Uterus (tissue), 4 donors: ENCODE measurements at places on chromosomes 2 and 18. TPM values are rescaled to one million over a fixed set of nuclear protein-coding genes. Genes with fewer than 3 reads are reported as not detected.
A peak's percentile ranks its signal among the peaks of the same experiment; 100 is the strongest.

Gene ZSWIM2
- not detected for total RNA-seq

DNA sequence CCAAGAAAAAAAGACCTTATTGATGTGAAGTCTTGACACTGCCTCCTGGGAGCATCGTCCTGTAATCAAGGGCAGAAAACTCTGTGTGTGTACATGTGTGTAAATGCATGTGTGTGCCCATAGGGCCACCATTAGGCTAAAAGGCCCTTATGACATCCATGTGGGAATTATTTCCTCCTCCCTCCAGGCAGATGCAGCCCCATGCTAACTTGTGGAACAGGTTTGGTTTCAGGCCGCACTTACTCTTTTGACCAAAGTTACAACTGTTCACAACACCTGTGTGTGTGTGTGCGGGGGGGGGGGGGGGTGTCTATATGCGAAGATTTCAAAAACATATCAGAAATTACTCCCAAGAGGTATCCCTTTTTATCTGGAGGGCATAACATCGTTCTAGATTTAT is 87.4 kb upstream of the SLC14A2 start:
- DNase-seq = no peak

DNA sequence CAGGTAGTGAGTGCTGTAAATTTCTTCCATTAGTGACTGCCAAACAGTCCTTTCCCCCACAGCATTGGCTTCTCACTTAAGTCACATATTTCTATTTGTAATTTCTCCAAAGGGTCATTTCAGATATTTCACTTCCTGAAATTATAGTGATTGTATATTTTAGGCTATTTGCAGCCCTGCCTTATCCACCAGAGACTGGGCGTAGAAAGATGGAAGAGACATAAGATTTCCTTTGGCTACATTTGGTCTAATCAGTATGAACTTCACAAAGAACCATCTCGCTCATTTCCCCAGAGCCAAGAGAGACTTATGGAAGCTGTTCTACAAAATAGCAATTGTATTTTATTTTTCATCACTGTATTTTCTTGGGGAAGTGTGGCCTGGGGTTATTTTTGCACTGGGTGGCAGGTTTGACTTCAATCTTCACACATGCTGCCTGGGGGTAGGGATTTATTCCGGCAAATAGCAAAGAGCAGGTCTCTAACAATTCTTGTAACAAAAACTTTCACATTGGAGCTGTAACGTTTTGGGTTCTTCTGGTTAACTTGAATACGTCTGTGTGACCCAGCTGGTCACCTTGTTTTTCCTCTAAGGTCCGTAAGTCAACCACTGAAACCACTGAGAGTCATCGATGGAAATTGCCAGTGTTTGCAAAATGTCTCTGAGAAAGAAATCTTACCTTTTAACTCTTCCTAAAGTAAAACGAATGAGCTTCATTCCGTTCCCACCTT is 170.6 kb upstream of the SERPINE2 start:
- DNase-seq = no peak

GRCh38 chr2:171095014-171095582 is 65.6 kb downstream of the TLK1 start:
- no peak for DNase-seq

Gene NYAP2
- not detected for total RNA-seq

Gene SDC1
- 30.1 TPM for total RNA-seq

- no peak for DNase-seq
Observed at GRCh38 chr2:197994751-197995150, 190.4 kb downstream of the PLCL1 start.

Gene CAPN14
- total RNA-seq = under 0.01 TPM

- DNase-seq = no peak
Observed at GRCh38 chr2:195055996-195056395, 601.0 kb upstream of the SLC39A10 start.

Gene CERKL
- 1.5 TPM for total RNA-seq

DNA sequence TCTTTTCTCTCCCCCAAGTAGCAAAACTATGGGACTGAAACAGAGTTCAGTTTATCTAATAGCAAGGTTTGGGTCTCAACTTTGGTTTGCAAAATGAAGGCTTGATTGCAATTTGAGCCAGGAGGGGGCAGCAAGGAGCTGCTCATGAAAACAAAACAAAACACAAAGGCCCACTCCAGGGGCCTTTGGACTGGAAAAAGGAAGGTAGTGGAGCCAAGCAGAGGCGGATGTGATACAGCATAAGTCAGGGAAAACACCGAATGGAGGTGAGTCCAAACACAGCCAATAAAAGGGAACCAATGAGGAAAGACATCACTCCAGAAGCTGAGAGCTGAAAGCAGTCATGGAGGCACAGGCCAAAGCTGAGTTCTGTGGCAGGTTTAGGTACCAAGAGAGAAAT is 799.7 kb upstream of the ACVR2A start:
- DNase-seq = peak; percentile 16

DNA sequence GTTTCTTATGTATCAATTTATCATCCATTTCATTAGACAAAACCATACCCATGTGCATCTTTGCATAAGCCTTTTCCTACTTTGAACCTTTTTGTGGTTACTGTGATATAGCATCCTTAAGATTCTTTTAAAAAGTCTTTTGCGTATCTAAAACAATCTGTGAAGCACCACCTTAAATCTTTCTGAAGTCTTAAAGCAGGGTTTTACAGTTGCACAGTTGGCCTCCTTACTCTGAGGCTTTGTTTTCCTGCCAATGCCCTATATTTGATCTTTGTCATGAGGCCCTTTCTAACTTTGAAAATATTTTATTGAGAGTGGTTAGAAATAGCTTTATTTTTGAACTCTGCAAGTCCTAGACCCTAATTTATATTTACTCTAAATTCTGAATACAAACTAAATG is 163.4 kb upstream of the MAP3K20 start:
- DNase-seq = no peak

- DNase-seq = no peak
Observed at GRCh38 chr2:23679044-23679443, 247.9 kb downstream of the ATAD2B start.

DNA sequence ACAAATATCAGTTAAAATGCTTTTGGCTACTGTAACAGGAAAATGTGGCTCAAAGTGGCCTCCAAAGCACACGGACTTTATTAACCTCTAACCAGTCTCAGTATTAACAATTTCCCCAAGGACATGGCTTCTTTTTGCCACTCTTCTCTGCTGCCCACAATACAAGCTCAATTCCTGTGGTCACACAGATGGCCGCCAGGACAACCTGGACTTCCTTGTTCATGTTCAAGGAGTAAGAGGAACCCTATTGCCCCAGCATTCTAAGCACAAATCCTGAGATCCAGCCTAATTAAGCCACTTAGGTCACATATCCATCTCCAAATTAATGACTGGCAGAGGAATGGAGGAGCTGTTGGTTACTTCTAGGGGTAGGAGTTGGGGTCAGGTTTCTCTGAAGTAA is 38.2 kb downstream of the AOX1 start:
- DNase-seq = no peak

GRCh38 chr2:11941201-11942177 is 195.1 kb downstream of the LPIN1 start:
- no peak for DNase-seq

GRCh38 chr18:864872-865273 is 39.8 kb upstream of the ADCYAP1 start:
- peak; percentile 54 for DNase-seq

DNA sequence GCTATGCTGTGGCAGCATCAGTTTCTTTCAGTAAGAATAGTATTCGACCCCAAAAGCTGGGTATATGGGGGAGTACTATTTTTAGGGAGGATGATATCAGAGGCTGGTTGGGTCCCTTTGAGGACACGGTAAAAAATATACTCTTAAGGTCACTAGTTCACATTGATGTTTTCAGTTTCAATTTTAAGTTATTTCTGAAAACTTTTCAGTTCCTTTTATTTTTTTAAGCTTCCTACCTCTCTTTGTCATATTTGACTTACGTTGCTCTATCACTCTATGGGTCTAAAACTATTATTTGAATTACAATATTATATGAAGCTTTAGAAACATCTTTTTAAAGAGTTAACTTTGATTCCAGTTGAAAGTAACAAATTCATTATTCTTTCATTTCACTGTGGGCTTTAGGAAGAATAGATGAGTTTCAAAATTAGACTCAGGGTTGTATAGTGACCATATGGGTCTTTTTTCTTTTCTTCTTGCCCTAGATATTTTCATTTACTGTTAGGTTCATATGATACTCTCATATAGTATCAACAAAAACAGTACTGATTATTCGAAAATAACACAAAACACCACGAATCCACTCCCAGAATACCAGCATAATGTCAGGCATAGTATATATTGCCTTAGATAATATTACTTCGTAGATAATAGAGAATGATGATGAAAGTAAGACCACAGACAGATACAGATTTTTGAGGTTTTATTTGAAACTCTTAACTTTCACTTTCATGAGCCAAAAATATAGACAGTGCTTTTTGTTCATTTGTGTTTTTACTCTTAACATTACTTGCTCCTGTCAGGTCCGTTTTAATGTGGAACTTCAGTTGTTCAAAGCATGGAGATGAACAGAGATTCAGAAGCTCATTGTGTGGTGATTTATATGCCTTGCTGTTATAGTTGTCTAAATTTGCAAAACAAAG is 9.8 kb downstream of the RMDN2 start:
- no peak for DNase-seq

DNA sequence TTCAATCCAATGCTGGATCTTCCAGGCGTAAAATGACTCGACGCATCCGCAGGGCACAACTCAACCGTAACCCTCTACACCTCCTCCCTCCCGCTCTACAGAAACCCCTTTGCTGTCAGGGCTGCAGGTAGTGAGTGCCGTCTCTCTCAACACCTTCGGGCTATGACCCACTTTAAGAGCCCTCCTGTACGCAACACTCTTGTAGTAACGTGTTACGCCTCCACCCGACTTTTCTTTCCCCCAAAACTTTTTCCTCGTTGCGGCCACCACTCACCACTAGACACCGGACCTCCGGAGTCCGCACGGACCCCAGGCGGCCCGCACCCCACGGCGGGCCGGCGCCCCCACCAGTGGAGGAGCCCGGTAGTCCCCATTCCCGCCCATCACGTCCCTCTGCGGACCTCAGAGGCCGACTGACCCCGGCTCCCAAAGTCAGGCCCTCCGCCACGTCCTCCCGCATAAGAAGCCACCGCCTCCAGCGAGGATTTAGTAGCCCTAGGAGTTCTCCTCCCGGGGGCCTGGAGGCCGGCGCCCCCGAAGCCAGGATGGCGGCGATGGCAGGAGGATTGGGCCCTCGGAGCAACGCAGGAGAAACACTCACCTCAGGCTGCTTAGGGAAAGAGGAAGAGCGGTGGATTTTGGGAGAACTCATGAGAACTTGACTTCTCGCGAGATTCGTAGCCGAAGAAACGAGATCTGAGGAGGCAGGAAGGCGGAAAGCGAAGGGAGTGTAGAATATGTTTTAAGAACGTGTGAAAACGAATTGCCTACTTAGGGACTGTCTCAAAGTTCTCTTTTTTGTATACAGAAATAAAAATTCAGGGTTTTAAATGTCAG is 5.0 kb upstream of the C18orf32 start:
- DNase-seq = peak; percentile 87

DNA sequence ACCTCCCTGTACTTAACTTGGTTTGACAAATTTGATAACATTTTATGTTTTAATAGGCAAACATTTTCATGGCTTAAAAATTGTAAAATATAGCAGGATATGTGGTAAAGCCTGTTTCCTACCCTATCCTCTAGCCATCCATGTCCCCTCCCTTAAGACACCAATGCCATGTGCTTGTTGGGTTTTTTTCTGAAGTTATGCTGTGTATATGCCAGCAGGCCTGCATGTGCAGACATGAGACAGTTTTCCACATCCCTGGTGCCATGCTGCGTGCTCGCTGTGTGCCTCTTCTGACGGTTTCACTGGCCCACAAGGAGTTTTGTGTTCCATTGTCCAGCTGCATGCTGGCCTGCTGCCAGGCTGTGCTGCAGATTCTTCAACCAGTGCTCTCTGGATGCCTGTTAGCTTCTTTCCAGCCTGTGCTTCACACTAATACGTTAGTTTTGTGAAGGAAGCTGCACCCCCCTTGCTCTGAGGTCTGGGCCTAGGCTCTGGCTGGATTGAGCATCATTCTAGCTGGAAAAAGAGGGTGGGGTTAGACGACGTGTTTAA is 16.9 kb downstream of the INPP4A start:
- DNase-seq = peak; percentile 24

GRCh38 chr2:26890341-26891000 is 42.5 kb downstream of the DPYSL5 start:
- DNase-seq = no peak

Gene ACADL
- 4.4 TPM for total RNA-seq

DNA sequence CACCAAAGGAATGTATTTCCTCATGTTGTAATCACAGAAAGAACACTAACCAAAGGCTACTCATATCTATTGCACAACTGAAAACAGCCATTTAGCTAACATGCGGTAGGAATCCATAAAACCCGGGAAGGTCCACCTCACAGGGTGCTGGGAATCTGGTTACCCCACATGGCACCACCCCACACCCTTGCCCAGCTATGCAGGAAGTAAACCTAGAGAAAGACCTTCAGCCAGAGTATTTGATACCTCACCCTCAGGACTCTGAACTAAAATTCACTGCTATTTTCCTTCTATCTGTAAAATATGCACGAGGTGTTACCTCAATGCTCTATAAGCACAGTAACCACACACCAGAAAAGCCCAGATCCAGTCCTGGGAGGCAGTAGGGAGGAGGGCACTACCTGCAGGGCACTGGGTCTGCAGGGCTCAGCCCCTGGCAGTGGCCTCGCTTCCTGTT is 45.8 kb downstream of the PTPN2 start:
- DNase-seq = peak; percentile 22

Gene ZNF521
- total RNA-seq = 116 TPM

DNA sequence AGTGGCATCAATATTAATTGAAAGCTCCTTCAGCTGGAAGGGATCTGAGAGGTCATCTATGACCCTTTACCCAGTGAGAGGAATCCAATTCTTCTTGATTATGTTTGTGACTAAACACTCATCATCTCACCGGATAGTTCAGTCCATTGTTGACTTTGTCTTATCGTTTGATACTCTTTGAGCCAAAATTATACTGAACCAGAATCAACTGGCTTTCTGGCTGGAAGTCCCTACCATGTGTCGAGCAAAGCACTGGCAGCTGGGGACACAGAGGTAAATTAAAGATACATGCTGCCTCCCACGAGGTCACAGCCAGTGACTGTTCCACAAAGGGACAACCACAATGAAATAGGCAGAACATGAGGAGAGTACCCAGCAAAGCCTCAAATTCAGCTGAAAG is 91.4 kb upstream of the FHL2 start:
- DNase-seq = no peak

- DNase-seq = no peak
Observed at GRCh38 chr2:119049968-119050704, 108.1 kb downstream of the MARCO start.

GRCh38 chr2:171391532-171391931 is 42.3 kb downstream of the METTL8 start:
- DNase-seq = no peak
